Caki2 (cell line): ENCODE measurements at places on chromosomes 3 and 15.
A peak's percentile ranks its signal among the peaks of the same experiment; 100 is the strongest.

DNA sequence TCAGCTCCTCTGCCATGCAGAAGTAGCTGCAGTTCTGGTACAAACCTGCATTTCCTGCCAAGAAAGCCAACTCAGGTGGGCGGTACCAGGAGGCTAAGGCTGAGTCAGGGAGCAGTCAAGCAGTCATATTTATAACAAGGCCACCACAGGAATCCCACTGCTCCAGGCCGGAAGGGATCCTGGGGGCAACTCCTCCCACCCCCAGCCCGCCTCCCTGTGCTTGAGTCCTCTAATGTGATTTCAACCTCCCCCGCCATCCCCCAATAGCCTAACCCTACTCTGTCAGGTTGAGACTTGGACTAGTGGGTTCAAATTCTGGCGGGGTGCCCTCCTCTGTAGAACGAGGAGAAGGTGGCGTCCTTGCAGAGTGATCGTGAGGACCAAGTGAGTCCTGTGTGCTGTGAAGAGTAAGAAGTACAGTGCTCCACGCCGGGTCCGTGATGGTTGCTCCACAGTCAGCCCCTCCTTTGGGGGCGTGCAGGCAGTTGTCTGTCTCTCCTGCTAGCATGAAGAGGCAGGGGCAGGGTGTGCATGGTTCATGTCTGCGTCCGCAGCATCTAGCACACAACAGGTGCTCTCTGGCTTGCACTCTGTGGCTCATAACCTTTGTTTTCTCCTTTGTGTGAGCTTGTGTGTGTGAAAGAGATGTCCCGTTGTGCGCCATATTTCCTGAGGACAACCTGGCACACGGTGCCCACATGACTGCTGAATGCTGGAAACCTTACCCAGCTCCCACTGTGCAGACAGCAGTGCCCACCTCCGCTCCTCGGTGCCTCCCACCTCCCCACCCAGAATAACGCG is 78.3 kb downstream of the SMAD6 start:
- peak; percentile 84 for DNase-seq

GRCh38 chr3:146203776-146204175 is 42.8 kb upstream of the PLOD2 start:
- no peak for DNase-seq

GRCh38 chr3:120468635-120469295 is 18.0 kb upstream of the FSTL1 start:
- no peak for DNase-seq

GRCh38 chr3:108088697-108089096 is 2.1 kb downstream of the CD47 start:
- DNase-seq = no peak

DNA sequence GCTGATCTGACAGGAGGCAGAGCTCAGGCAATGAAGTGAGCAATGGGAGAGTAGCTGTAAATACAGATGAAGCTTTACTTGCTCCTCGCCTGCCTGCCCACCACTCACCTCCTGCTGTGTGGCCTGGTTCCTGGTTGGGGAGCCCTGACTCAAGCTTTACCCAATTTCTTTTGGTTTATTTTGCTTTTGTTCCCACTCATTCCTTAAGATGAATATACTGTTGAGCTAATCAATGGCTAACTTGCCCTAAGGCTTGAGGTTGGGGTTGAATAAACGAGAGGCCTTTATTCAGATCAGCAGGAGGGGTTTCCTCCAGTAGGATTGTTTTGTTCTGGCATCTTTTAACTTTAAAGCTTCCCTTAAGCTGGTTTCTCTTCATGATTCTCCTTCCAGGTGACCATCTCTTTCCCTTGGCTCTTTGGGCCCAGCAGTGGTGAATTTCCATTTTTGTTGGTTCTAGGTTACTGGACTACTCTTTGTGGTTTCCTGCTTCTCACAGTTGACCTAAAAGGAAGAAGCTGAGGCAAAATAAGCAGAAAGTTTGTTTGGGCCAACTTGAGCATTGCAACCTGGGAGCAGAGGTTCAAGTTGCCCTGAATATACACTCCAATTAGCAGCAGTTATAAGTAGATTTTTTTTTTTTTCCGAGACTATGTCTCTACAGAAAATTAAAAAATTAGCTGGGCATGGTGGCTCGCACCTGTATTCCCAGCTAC is 44.4 kb downstream of the STARD9 start:
- DNase-seq = no peak

- no peak for DNase-seq
These were observed 491.3 kb upstream of the AGTR1 start for GRCh38 chr3:148206446-148206845.

GRCh38 chr3:155690921-155691320 is 54.0 kb downstream of the PLCH1 start:
- no peak for DNase-seq

DNA sequence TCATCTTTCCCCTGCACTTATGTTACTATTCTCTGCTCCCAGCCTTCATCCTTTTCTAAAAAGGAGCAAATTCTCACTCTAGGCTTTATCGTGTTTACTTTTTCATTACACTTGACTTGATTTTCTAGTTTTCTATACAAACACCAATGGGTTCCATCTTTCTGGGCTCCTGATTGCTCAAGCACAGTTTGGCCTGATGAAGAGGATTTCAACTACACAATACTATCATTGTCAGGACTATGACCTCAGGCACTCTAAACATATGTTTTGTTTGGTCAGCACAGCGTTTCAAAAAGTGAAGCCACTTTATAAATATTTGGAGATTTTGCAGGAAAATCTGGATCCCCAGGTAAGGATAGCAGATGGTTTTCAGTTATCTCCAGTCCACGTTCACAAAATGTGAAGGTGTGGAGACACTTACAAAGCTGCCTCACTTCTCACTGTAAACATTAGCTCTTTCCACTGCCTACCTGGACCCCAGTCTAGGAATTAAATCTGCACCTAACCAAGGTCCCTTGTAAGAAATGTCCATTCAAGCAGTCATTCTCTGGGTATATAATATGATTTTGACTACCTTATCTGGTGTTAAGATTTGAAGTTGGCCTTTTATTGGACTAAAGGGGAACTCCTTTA is 86.2 kb downstream of the TGFBR2 start:
- DNase-seq = no peak

DNA sequence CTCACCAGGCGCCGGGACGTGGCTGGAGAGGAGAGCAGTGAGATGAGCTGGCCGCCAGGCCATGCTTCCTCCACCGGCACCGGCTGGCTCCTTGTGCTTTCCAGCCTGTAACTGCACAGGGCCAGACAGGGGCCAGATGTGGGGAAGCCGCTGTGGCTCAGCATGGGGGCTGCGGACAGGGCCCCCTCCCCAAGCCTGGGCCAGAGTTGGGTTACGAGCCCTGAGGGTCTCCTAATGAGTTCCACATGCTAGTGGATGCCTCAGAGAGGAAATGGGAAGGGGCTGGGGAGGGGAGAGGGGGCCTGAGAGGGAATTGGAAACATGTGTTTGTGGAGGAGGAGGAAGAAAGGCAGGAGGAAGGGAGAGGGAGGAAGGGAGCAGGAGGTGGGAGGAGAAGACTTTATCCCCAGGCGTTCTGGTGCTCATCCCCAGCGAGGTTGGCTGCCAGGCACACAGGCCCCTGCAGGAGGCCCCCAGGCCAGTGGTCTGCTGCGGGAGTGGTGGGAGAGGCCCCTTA is 11.7 kb upstream of the DUSP7 start:
- DNase-seq = no peak

DNA sequence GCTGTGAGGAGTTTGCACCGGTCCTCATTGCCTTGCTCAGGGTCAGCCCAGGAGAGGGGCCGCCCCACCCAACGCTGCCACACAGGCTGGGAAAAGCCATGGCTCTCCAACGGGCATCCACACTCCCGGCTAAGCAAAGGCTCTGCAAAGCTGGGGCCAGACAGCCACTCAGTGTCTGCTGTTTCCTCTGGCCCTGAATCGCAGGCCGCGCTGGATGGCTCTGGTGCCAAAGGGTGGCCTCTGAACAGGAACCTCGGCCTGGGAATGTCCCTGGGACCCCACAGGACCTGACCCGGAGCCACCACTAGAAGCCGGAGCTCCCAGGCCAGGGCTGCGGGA is 42.9 kb downstream of the RPN1 start:
- DNase-seq = no peak

GRCh38 chr3:32140943-32141342 is 34.5 kb downstream of the GPD1L start:
- DNase-seq = no peak

DNA sequence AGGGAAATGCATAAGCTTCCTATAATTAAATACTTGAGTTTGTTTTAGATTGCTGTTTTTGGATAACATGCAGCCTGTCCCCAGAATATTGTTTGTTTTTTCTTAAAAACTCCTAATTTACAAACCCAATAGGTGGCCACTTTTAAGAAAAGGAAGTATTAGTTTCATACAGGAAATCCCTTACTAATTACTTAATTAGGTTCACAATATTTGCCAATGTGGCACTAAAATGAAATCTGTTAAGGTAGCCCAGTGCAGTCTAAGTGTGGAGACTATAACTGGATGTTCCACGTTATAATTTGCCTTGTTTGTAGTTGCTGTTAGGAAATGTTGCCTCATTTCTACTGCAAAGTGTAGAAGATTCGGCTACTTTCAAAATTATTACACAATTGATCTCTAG is 195.8 kb downstream of the BBX start:
- no peak for DNase-seq

DNA sequence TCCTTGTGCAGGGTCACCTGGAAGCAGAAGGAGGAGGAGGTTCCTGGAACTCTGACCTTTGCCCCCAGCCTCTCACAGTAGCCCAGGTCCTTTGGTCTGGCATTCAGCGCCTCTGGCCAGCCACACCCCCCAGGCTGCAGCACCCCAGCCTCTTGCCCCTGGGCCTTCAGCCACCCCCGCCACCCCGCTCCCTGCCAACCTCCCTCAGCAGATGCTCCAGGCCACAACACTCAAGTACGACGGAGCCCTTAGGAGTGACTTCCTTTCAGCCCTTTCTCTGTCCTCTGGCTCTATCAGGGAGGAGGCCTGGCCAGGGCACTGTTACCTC is 45.2 kb downstream of the GRIP2 start:
- DNase-seq = no peak

DNA sequence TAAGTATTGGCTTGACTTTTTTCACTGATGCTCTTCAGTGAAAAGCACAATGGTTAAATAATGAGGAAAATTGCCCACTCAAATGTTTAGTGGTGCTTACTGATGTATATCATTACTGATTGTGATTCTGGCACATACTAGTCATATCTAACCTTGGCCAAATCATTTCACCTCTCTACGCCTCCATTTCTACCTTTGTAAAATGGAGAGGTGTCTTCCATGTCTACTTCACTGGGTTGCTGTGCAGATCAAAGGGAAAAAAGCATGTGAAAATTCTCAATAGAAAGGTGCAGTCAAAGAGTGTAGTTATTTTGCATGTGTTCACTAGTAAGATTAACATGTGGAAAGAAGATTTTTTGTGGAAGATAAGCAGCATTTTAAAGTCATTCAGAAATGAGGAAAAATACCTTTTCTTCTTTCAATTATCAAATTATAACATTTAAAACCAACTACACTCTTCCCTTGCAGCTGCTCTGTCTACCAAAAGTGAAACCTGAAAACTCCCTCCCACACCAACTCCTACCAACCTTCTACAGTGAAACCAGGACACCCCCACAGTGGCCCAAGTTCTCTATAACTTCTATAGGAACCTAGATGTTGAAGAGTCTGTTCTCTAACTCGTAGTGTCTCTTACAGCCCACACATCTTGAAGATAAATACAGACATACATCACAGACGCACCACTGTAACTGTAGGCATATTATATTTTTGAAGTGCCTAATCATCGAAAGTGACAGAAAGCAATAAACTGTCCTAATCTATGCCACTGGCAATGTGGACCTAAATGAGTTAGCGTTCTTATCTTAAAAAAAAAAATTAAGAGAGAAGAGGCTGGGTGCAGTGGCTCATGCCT is 1.4 kb downstream of the CD200R1 start:
- no peak for DNase-seq

GRCh38 chr3:194967151-194968117 is 281.8 kb downstream of the FAM43A start:
- no peak for DNase-seq

DNA sequence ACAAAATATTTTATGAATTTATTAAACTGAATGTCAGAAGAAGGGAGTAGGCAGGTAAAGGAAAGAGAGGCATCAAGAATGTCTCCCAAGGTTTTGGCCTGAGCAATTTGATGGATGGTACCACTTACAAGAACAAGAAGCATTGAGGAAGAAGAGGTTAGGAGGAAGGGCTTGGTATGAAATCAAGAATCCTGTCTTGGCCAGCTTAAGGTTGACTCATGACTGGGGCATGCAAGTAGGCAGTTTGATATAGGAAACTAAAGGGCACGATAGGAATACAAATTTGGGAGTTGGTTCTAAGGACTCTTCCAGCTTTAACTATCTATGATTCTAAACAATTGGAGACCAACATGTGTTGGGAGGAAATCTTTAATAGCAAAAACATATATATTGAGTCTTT is 79.1 kb downstream of the NTRK3 start:
- DNase-seq = no peak

GRCh38 chr3:117939425-117940027 is 1095.1 kb downstream of the IGSF11 start:
- DNase-seq = no peak

DNA sequence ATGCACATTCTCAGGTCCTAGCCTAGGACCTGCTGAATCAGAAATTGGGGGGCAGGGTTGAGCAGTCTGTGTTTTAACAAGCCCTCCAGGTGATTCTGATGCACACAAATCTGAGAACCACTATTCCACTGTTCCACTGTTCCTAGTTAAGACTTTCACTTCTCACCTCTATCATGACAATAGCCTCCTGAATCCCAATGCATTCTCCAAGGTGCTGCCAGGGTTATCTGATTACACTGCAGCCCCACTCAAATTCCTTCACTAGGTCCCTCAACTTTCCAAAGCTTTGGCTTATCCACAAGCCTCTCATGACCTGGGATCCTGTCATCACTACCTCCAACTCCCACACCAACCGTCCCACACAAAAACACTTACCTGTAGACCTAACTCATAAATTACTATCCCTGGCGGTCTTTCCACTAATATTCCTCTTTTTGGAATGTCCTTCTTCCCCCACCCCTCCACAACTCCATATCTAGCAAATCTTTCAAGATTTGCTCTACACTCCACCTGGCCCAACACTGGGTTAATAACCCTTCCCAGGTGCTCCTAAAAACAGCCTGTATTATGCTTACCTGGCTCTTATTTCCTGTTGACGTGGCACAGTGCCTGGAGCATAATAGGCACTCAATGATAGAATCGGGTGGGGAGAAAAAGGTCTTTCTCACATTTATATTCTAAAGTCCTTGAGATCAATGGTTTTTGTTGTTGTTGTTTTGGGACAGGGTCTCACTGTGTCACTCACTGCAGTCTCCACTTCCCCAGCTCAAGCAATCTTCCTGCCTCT is 27.2 kb downstream of the TBL1XR1 start:
- DNase-seq = no peak

DNA sequence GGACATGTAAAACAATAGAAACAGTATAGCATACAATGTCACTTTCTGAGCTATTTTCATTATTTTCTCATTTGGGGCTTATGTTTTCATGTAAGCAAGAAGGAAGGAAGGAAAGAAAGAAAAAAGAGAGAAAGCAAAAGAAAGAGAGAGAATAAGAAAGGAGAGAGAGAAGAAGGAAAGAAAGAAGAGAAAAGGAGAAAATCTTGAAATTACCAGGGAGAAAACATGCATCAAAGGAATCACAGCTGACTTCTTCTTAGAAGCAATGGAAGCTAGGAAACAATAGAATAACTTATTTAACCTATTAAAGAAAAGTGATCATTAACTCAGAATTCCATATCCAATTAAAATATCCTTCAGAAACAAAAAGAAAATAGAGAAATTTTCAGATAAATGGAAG is 471.5 kb downstream of the OCA2 start:
- DNase-seq = no peak
